ENCODE measurements at places on chromosomes 7 and 10. TPM values are rescaled to one million over a fixed set of nuclear protein-coding genes. Genes with fewer than 3 reads are reported as not detected.
A peak's percentile ranks its signal among the peaks of the same experiment; 100 is the strongest.

DNA sequence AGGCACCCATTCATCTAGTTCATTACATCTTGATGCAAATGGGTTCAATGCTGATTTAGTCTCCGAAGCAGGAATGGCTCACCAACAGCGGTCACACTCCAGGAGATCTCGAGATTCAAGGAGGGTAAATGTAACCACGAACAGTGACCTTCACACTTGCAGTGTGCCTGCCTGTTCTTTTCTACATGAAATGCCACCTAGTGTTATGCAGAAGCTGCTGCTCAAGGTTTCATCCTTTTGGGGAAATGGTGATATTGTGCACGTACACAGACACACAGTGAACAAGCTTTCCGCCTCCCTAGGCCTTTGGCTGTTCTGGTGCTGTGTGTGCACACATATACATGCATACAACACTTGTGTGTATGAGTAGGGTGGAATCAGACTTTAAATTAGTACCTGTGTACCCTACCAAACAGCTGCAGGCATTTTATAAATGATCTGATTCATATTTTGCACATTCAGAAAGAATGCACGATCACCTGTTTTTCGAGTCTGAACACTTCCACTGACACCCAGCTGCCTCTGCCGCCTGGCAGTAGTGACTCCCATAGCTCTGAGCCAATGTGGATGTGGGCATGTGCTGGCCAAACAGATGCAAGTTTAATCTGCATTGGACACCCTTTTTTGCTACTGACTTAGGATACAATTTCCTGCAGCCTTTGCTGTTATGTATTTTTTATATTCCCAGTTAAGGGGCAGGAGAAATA is 100.5 kb downstream of the TACC2 start:
- H3K4me1 ChIP-seq, result peaks cover 14% of the 10 kb centered on the region
- no peaks in the 10 kb centered on the region for H3K27me3 ChIP-seq
- H3K4me3 ChIP-seq, result no peak overlapping the region
- H3K36me3 ChIP-seq, result peaks cover 41% of the 10 kb centered on the region
- DNase-seq, result no peak
- H3K27ac ChIP-seq, result no peak overlapping the region

DNA sequence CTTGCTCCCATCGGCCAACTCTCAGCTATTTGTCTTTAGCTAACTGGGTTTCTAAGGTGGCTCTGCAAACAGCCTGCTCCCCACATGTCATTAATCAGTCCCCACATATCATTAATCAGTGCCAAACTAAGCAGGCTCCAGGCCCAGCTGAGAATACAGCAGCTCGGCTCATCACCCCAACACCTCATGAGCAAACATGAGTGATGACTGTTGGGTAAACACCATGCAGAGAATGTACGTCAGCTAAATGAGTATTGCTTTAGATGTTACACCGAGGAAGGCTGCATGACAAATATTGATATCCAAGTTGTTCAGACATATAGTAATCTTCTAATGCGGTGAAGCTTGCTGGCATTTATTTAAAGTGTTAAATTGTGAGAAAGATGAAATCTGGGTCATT is 187.5 kb upstream of the AOAH start:
- H3K4me1 ChIP-seq, result no peaks in the 10 kb centered on the region
- H3K27ac ChIP-seq, result no peak overlapping the region
- no peak for DNase-seq
- H3K27me3 ChIP-seq, result no peaks in the 10 kb centered on the region
- no peaks in the 10 kb centered on the region for H3K36me3 ChIP-seq

The INSYN2A gene
- 0.11 TPM for total RNA-seq

- no peaks in the 10 kb centered on the region for H3K36me3 ChIP-seq
- DNase-seq, result no peak
- H3K4me1 ChIP-seq, result peaks cover 25% of the 10 kb centered on the region
- no peak overlapping the region for H3K4me3 ChIP-seq
- H3K27me3 ChIP-seq, result no peaks in the 10 kb centered on the region
- H3K27ac ChIP-seq, result no peak overlapping the region
Measured at GRCh38 chr10:132162590-132163277, 24.0 kb upstream of the DPYSL4 start.

The TWIST1 gene
- total RNA-seq, result 1.9 TPM

GRCh38 chr10:3861795-3862194 is 76.8 kb upstream of the KLF6 start:
- H3K36me3 ChIP-seq, result no peaks in the 10 kb centered on the region
- no peaks in the 10 kb centered on the region for H3K27me3 ChIP-seq
- no peak overlapping the region for H3K4me3 ChIP-seq
- peak; percentile 56 for DNase-seq
- no peaks in the 10 kb centered on the region for H3K4me1 ChIP-seq

The UCN3 gene
- not detected for total RNA-seq

- peak overlapping the region; percentile 75 for H3K4me3 ChIP-seq
- H3K27ac ChIP-seq, result peak overlapping the region; percentile 98
Measured at GRCh38 chr10:110208614-110209453, 1.4 kb downstream of the MXI1 start.

DNA sequence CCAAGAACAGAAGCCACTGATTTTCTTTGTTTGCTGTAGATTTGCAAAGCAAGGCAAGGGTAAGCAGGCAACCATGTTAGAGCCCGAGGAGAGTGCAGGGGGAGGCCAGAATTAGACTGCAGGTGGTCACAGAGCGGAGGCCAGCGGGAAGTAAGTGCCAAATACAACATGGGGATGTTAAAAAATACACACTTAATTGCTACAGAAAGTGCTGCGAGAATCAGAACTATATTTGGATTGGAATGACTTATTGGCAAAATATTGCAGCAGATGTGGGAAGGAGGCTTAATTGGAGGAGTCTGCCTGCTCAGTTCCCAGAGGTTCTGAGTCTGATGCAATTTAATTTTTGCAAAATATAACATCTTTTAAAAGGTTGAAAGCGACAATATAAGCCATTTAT is 49.7 kb upstream of the ADCY1 start:
- no peaks in the 10 kb centered on the region for H3K36me3 ChIP-seq
- H3K4me1 ChIP-seq, result no peaks in the 10 kb centered on the region
- no peak for DNase-seq
- no peak overlapping the region for H3K4me3 ChIP-seq

The GIMAP5 gene
- total RNA-seq, result 22.2 TPM

GRCh38 chr10:63795094-63795860 is 274.1 kb downstream of the REEP3 start:
- no peaks in the 10 kb centered on the region for H3K27me3 ChIP-seq
- H3K4me1 ChIP-seq, result no peaks in the 10 kb centered on the region
- no peak for DNase-seq
- H3K27ac ChIP-seq, result no peak overlapping the region

- DNase-seq, result no peak
- no peaks in the 10 kb centered on the region for H3K36me3 ChIP-seq
- no peaks in the 10 kb centered on the region for H3K27me3 ChIP-seq
- H3K27ac ChIP-seq, result no peak overlapping the region
Measured at GRCh38 chr7:154837622-154838021, 165.3 kb downstream of the PAXIP1 start.

GRCh38 chr7:134284952-134285351 is 31.8 kb downstream of the SLC35B4 start:
- no peaks in the 10 kb centered on the region for H3K36me3 ChIP-seq
- no peaks in the 10 kb centered on the region for H3K4me1 ChIP-seq
- H3K27me3 ChIP-seq, result no peaks in the 10 kb centered on the region
- H3K4me3 ChIP-seq, result no peak overlapping the region
- no peak overlapping the region for H3K27ac ChIP-seq

The NUTM2A gene
- total RNA-seq, result 2.3 TPM

The CRTAC1 gene
- total RNA-seq, result 3.5 TPM

GRCh38 chr7:17498230-17498629 is 199.8 kb downstream of the AHR start:
- no peak for DNase-seq
- H3K36me3 ChIP-seq, result no peaks in the 10 kb centered on the region
- H3K4me3 ChIP-seq, result no peak overlapping the region
- H3K4me1 ChIP-seq, result no peaks in the 10 kb centered on the region

DNA sequence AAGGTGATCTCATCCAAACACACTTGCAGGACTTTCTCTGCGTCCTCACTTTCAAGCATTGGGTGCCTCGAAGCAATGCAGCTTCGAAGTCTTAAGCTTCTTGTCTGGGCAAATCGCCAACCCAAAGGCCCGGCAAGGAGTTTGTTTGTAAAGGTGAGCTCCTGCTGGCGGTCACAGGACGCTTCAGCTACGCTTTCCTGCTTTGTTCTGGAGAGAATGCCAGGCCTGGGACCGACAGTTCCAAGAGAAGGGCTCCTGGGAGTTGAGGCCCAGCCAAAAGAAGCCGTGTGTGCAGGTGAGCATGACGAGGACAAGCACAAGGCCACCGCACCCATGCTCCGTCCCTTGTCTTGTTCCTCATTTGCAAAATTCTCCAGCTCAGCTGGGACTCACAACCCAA is 106.6 kb upstream of the DOCK1 start:
- no peak for DNase-seq
- no peaks in the 10 kb centered on the region for H3K36me3 ChIP-seq
- H3K27ac ChIP-seq, result no peak overlapping the region
- H3K4me3 ChIP-seq, result no peak overlapping the region
- H3K4me1 ChIP-seq, result no peaks in the 10 kb centered on the region
- no peaks in the 10 kb centered on the region for H3K27me3 ChIP-seq

DNA sequence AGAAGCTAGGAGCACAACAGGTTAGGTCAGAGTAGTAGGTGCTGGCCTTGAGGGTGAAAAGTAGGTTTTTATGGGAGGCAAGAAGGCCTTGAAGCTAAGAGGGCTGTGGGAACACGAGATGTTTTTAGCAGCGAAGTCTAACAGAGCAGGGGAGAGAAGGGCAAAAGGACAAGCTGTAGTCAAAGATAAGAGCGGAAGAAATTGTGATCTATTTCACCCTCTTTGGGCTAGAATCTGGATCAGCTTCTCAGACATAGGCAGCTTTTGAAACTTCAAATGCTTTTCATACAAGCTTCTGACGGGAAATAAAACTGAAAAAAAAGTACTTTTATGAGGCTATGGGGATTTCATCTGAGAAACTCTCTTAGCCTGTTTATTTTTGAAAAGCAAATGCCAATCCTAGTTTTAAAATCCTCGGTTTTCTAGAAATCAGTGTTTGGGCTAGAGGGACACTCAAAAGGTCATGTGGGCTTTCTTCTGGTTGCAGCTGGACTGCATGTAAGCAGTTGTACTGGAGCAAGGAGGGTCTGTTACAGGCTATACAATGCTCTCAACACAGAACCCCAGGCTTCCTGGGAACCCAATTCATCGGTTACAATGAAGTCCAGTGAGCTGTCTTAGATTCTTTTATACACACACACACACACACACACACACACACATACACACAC is 83.6 kb downstream of the RNF216 start:
- H3K27ac ChIP-seq, result peak overlapping the region; percentile 93
- H3K27me3 ChIP-seq, result no peaks in the 10 kb centered on the region
- no peak overlapping the region for H3K4me3 ChIP-seq
- no peaks in the 10 kb centered on the region for H3K36me3 ChIP-seq
- peaks cover 98% of the 10 kb centered on the region for H3K4me1 ChIP-seq

The CHAT gene
- total RNA-seq, result not detected

GRCh38 chr10:127159648-127160245 is 36.6 kb downstream of the INSYN2A start:
- H3K4me1 ChIP-seq, result no peaks in the 10 kb centered on the region
- no peaks in the 10 kb centered on the region for H3K27me3 ChIP-seq
- no peak overlapping the region for H3K27ac ChIP-seq

GRCh38 chr10:79069325-79070080 is 737 bp downstream of the ZMIZ1 start:
- peak overlapping the region; percentile 97 for H3K27ac ChIP-seq
- no peaks in the 10 kb centered on the region for H3K36me3 ChIP-seq
- no peaks in the 10 kb centered on the region for H3K27me3 ChIP-seq

DNA sequence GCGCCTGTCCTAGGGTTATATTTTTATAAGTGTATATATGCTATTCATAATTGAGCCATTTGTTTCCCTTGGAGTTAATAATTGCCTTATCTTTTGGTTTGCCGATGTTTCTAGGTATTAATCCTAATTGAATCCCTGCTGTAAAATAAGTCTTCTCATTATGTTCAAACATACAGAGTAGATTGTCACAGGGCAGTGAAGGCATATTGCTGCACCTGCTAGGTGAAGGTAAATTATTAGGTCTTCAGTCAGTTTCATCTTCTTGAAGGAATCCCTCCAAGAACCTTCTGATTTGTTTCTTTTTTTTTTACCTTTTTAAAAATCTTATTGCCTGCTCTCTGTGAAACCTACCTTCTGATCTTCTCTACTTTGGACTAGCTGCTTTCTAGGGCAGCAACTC is 17.9 kb upstream of the AGFG2 start:
- H3K36me3 ChIP-seq, result no peaks in the 10 kb centered on the region
- H3K4me3 ChIP-seq, result no peak overlapping the region
- H3K4me1 ChIP-seq, result no peaks in the 10 kb centered on the region
- no peaks in the 10 kb centered on the region for H3K27me3 ChIP-seq

GRCh38 chr7:141290973-141291372 is 217.1 kb downstream of the TMEM178B start:
- DNase-seq, result no peak
- no peaks in the 10 kb centered on the region for H3K4me1 ChIP-seq
- no peak overlapping the region for H3K4me3 ChIP-seq
- no peaks in the 10 kb centered on the region for H3K36me3 ChIP-seq

The METTL27 gene
- 0.39 TPM for total RNA-seq

DNA sequence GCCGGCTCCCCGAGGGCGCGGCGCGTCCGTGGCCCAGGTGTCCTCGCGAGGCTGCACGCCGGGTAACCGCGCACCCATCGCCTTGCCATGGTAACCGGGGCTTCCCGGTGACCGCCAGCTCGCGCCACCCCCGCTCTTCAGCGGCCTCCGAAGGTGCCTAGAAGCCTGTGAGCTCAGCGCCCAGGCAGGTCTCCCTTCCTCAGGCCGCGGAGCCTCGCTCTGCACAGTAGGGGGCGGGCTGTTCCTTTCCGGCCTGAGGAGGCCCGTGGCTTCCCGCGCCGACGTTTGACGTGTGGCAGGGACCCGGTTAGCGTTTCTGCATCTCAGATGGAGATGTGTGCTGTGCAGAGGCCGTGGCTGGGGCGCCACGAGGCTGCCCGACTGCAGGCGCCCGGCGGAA is 117.1 kb downstream of the DYNC2I1 start:
- no peak for DNase-seq
- peak overlapping the region; percentile 22 for H3K4me3 ChIP-seq
- no peaks in the 10 kb centered on the region for H3K27me3 ChIP-seq
- H3K4me1 ChIP-seq, result peaks cover 9% of the 10 kb centered on the region
- no peaks in the 10 kb centered on the region for H3K36me3 ChIP-seq

DNA sequence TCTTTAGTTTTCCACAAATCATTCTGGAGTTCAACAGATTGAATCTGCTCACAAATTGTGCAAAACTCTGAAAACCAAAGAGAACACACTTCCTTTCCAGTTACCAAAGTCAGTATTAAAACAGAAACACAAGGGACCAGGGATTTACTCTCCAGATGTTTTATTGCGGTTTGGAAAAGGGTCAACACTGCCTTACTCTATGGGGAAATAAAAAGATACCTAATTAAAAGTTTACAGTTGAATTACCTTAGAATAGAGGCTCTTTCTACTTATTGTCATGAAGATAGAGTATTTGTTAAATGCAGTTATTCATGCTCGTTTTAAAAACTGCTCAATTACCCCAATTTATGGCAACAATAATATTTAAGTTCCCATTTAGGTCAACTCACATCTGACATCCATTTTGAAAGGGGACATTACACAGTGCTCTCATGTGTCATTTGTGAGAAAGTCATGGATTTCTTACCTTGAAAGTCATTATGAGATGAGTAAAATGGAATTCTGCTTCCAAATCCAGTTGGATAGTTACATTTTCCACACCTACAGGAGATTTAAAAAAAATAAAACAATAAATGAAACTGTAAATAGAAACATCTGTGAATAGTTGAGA is 8.4 kb downstream of the LAMB1 start:
- peaks cover 14% of the 10 kb centered on the region for H3K36me3 ChIP-seq
- DNase-seq, result no peak
- no peak overlapping the region for H3K4me3 ChIP-seq
- peaks cover 46% of the 10 kb centered on the region for H3K4me1 ChIP-seq
- peak overlapping the region; percentile 53 for H3K27ac ChIP-seq
